ENCODE measurements at places on chromosomes 3 and 15.

GRCh38 chr3:16616083-16616482, 10.9 kb upstream of the DAZL start:
- no peak for DNase-seq

DNA sequence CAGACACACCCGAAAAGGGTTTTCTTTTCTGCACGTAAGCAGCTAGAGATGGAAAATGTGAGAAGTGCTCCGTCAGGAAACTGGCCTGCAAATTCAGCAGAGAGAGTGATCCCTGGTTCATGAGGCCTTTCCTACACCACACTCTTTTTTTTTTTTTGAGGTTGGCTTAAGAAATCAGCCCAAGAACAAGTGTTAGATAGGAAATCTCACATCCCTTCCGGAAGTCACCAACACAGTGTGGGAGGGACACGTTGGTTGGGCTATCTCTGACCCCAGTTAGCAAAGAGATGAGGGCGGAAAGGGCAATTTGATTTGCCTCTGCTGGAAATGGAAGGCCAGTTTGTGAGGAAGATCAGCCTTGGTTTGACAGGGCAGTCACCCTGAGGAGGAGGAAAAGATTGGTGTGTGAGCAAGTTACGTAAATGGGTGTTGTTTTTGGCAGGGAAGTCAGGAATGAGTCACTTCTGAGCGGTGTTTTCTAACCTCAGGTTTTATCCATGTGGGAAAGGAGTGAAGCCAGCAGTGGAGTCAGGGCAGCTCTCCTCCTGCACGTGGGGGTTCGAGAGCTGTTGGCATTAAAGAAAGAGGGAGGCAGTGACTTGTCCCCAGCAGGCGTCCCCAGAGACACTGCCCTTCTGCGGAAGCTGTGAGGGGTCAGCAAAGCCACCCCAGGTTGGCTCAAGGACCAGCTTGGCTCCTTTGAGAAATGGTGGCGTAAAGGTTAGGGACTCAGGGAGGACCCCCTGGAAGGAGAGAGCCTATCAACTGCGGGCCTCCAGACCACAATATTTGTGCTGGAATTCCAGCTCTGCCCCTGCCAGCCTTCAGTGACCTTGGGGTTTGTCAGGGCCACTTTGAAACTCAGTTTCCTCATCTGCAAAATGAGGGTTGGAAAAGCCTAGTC, 237.6 kb upstream of the BHLHE40 start:
- peak; percentile 92 for DNase-seq

DNA sequence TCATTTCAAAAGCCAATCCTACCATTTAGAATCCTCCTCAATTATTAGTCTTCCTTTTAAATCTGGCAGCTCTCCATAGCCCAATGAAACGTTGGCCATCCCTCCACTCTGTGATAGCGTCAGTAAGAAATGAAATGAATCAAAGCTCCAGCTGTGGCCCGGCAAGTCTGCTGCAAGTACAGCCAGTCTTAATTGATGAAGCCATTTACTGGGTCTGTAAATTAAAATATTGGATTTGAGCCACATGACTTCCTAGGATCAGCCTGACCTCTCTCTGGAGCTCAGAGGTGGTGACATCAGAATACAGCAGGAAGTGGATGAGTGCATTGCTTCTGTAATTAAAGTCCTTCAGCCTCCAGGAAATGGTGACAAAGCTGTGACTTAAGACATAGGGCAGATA, 347.0 kb upstream of the LMCD1 start:
- DNase-seq, result no peak

DNA sequence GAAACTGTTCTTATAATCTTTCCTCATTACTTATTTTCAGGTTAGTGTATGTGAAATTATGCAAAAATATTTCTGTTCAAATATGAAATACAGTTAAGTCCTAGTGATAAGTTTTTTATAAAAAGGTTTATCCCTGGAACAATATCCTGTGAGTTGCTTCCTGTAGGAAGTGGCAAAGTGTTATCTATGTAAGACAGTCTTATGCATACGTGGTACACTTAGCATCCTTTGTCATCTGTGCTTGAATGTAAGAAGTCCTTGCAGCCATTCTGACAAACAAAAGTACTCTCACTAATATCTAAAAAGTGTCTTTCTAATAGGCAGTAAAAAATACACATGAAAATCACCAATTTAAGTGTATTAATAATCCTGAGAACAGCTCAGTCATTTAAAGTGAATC, 372.5 kb upstream of the BCHE start:
- no peak for DNase-seq

GRCh38 chr3:16400106-16400931, 113.2 kb downstream of the RFTN1 start:
- DNase-seq, result no peak

DNA sequence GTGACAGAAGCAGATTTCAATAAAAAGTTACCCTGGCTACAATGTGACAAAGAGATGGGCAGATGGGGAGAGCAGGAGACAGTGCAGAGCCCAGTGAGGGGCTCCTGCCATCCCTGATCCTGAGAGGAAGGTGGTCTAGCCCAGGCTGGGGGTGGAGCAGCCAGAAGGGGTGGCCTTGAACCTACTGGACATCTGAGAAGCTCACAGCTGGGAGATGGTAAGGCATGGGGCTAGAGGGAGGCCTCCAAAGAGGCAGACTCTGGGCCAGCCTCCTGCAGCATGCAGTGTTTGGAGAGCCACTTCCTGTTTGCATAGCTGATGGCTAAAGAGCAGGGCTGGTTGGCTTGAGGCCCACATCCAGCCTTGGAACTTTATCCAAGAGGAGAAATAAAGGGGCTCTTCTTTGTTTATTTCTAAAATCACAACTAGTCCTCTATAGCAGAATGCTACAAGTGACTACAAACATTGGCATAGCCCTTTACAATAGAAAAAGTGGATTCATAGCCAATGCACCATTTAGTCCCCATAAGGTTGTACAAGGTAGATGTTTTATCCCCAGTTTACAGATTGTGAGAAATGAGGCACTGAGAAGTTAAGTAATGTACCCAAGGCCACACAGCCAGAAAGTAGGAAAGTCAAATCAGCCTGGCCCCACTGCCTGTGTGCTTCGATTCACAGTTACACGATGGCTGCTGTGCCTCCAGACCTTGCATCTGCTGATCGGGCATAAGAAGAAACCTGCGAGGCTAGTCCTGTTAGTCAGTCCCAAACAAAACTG, 4.6 kb downstream of the EFCC1 start:
- DNase-seq, result no peak

DNA sequence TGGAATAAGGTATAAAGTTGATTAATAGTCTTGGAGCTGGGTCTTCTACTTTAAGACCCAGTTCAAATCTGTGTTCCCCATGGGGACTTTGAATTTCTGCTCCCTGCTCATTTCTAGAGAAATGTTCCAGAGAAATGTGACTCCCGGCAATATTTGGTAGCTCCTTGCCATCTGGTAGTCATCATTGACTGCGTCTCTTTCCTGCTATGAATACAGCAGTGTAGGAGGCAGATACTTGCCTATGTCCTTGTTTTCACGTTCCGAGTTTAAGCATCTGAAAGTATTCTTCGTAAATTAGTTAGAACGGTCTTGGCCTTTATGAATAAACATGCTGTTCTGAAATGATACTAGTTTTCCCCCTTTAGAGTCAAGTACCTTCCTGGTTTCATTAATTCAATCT, 352.9 kb downstream of the PTPRG start:
- no peak for DNase-seq

DNA sequence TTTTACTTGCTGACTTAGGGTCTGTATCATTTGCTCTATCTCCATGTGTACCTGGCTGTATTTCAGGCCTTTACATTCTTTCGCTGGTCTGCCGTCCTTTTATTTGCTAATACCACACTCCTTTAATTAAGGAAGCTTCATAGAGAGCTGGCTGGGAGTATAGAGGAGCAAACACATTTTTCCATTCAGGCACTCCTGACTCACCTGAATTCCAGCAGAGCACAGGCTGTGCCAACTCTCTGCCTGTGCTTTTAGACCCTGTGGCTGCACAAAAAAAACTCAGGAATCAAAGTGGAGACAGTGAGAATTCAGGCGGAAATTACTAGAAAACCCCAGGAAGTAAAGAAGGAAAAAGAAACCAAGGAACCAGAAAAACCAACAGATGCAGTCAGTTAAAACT, 29.0 kb upstream of the ATP10A start:
- no peak for DNase-seq

- no peak for DNase-seq
Observed at GRCh38 chr3:188309437-188310269, 155.7 kb downstream of the LPP start.

GRCh38 chr3:65334045-65334665, 646.4 kb upstream of the ADAMTS9 start:
- DNase-seq, result no peak

DNA sequence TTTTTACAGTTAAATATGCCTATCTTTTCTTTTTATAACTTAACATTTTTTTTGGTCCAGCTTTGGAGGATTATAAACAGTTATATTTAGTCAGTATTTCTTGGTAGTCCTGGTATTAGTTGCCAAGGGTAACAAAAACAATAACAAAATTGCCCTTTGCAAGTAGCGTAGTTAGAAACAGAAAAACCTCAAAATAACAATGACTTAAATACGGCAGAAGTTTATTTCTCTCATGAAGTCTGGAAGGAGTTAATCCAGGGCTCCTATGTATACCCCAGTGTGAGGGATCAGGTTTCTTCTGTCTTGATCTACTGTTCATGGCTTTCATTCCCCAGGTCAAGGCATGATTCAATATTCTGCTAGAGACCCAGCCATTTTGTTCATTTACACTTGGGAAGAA, 14.1 kb upstream of the MYH15 start:
- DNase-seq, result no peak

DNA sequence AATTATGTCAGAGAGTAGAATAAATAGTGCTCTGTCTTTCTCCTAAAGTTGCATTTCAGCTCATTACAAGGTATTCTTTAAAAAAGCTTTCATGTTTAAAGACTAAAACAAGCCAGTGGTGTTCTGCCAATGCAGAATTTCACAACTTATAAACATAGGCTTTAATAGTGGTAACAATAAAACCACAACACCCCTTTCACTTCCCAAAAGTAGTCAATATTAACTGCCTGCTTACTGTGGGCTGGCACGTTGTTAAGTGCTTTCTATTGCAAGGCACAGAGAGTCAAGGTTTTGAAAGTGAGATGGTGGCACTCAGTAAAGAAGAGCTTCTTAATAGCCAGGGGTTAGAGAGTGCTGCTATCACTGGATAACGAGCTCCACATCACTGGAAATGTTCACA, 8.4 kb upstream of the RTP1 start:
- peak; percentile 11 for DNase-seq

GRCh38 chr15:92451225-92451825, 57.6 kb downstream of the ST8SIA2 start:
- no peak for DNase-seq

GRCh38 chr3:71885006-71885405, 100.1 kb upstream of the PROK2 start:
- DNase-seq, result no peak

GRCh38 chr3:99509224-99509623, 129.2 kb upstream of the COL8A1 start:
- DNase-seq, result no peak

- peak; percentile 89 for DNase-seq
Observed at GRCh38 chr15:50128266-50128665, 9.2 kb upstream of the ATP8B4 start.

- DNase-seq, result no peak
Observed at GRCh38 chr3:99355465-99355864, 282.9 kb upstream of the COL8A1 start.

DNA sequence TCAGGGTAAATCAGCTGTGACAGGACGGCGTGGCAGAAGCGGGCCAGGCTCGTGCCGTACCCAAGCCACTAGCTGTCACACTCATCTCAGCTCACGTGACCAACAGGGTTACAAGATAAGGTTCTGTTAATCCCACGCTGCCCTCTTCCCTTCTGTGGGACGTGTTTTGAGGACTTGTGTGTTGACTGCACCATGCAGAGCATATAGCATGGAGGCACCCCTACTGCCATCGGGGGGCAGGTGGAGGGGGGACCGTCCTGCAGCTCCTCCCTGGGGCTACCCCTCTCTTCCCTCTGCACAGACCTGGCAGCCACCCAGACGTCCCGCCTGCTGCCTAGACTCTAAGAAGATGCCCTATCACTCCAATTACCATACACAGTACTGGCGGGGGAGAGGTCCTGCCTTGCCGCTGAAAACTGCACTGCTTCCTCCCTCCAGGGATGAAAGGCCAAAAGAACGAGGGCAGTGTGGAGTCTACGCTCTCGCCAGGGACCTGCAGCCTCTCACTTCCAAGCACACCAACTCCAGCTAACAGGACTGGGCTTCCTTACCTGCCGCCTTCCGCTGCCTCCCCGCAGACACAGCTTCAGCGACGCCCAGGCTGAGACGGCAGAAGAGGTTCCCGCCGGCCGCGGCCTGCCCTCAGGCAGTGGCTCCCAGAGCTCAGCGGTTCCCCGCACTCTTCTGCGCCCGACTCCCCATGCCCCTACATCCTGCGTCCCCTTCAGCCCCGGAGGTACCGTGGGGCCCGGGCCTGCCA, at the start of gene TNK2:
TSS of gene TNK2 (minus strand) at position 618 of the 760 bp plus-strand sequence. CDS start 19,963 bp downstream, outside the sequence.
- DNase-seq, result peak; percentile 90

DNA sequence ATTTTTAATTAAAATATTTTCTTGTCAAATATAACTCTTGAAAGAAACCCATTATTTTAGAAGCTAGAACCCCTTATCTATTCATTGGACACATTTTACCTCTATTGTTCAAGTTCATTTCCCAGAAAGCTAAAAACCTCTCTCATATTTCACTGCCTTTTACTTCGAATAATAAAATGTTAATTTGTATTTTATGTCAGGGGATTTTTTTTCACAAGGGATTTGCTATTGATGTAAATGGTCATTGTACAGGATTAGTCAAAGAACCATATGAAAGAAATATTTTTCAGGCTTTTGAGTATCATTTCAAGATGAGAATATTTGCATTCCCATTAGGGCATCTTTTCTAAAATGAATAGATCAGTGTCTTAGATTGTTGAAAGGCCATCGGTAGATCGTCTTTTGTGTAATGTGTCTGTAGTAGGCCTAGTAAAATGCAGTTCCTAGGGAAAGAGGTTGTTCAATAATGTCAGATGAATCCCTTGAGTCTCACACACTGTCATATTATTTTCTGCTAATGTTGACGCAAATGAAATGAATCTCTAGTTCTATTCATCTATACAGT, 114.5 kb downstream of the ROBO1 start:
- no peak for DNase-seq

DNA sequence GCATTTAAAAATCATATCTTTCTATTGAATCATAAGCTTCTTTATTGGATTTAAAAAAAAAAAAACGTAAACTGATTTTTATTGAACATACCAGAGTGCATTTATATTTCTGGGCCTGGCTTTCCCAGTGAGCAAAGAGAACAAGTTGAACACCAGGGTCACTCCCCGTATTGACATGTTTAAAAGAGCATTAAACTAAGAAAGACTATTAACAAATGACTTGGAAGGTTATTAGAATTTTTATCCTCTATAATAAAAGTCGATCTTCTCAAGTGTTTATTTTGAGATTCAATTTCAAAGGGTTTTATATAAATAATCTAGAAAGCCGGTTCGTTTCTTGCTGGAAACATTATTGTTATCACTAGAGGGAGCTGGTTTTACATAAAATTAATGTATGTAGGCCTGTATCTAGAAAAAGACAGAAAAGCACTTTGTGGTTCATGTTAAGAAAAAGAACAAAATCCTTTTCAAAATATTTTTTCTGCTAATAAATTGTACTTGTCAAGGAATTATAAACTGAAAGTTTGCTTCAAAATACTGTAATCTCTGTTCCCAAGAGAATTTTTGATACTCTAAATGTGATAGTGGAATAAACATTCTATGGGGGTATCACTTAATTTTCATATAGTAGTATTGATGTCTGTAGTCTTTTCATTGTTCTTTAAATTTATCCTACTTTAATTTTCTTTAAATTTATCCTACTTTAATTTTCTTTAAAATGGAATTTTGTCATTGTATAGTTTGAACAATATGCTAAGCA, 321.8 kb upstream of the MME start:
- DNase-seq, result no peak
